NCI-H1048 (cell line): ENCODE measurements at places on chromosomes 6 and 20.

- no peak for DNase-seq
These were observed 100.0 kb downstream of the MBOAT1 start for GRCh38 chr6:20112241-20112640.

GRCh38 chr6:11161031-11161956, 49.8 kb upstream of the ERVFRD-1 start:
- no peak for DNase-seq

DNA sequence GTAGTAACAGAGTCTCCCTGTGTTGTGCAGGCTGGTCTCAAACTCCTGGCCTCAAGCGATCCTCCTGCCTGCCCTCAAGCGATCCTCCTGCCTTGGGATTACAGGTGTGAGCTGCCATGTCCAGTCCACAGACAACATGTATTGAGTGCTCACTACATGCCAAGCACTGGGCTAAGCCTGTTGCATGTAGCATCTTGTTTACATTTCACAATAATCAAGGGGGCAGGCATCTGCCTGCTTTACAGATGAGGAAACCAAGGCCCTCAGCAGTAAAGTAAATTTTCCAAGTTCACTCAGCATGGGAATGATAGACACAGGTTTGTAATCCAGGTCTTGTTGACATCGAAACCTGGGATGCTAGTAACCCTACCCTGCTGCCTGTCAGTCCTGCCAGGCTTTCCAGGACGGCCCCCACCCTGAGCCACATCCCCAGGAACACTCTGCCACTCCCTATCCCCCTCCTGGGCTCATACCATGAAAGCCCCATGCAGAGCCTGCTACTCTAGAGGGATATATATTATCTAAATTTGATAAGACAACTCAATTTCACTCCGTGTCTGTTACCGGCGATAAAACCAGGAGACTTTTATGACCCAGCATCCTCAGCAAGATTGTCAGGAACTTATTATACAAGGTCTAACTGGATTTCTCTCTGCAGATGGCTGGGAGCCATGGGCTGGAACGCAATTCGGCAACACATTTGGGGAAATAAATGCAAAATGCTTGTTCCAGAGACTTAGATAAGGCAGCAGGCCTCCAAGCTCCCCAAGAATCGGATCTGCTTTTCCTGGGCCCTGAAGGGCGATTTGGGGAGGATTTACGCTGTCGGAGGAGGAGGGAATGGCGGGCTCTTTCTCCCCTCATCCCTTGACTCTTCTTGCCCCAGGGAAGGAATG, 30.4 kb downstream of the CD40 start:
- DNase-seq = no peak

- DNase-seq = peak; percentile 92
These were observed at the start of gene FYN for GRCh38 chr6:111873178-111874024. FYN (minus strand) TSS chr6:111873452; CDS start chr6:111720051, 153,401 bp downstream.

GRCh38 chr6:124671324-124671723, 290.9 kb upstream of the RNF217 start:
- DNase-seq = no peak

GRCh38 chr6:35635601-35636597, 52.8 kb downstream of the FKBP5 start:
- DNase-seq = no peak

DNA sequence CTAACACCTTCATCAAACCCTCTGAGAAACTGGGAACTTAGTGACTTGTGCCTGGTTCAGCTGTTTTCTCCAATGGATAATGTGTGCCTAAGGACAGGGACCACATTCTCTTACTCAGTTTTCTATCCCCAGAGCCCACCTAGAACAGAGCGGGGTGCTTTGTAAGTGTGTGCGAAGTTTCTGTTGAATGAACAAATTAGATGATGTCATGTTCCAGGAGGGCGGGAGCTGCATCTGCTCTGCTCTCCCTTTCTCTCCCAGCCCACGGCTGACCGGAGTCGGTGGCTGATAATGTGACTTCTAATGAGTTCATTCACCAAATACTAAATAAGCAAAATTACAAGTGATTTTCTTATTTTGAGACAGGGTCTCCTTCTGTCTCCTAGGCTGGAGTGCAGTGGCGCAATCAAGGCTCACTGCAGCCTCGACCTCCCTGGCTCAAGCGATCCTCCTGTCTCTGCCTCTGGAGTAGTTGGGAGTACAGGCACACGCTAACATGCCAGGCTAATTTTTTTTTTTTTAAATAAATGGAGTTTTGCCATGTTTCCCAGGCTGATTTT, 60.7 kb upstream of the FNDC1 start:
- no peak for DNase-seq

DNA sequence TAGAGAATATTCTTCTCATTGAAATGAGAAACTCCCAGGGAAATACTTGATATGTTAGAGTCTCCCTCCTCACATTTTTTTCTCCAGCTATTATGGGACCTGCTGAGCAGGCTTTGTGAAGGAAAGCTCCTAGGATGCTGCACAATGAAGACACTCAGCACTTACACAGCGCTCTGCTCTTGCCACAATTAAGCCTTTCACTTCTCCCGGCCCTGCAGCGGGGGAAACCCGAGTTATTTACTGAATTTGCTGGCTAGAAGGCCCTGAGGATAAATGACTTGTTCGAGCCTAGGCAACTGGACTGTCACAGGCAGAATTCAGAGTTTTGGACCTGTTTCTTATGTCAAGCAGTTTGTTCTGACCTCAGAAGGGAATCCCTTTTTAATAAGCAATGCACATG, 102.0 kb downstream of the MAP3K7 start:
- DNase-seq = no peak

- DNase-seq = no peak
These were observed 45.4 kb downstream of the L3MBTL3 start for GRCh38 chr6:130063806-130064205.
